T-helper 2 cell (primary cell): ENCODE measurements at places on chromosomes 3 and 15.

DNA sequence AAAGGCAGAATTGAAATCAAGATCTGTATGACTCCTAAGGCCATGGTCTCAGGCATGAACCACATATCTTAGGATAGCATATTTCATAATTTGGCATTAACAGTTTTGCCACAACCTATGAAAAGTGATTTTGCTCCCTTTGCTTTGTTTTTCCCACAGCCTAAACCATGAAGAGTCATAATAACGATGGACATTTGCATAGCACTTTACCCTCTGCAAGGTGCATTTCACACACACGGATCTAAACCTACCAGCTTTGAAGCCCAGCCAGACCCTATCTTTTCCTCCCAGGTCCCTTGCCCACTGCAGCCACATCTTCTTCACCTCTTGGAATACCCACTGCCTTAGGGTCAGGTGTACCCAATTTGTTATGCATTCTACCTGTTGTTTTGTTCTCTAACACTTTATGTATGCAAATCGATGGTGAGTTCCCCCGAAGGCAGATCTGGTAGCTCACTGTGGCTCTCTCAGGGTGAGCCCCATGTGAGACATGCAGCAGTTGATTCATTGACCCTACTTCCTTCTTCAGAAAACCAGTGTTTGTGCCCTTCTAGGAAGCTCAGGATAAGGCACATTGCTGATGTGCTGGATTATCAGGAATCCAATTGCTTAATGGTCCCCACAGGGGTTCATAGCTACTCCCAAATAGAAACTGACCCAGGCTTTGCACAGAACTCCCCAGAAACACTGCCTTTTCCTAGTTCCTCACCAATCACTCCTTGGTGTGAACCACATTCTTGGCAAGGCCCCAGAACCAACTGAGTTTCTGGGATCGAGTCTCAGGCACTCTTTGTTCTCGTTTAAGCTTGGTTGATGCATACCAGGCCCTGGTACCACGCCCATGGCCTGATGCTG lies 8.7 kb downstream of the ARHGAP31 start:
- no peak for DNase-seq

DNA sequence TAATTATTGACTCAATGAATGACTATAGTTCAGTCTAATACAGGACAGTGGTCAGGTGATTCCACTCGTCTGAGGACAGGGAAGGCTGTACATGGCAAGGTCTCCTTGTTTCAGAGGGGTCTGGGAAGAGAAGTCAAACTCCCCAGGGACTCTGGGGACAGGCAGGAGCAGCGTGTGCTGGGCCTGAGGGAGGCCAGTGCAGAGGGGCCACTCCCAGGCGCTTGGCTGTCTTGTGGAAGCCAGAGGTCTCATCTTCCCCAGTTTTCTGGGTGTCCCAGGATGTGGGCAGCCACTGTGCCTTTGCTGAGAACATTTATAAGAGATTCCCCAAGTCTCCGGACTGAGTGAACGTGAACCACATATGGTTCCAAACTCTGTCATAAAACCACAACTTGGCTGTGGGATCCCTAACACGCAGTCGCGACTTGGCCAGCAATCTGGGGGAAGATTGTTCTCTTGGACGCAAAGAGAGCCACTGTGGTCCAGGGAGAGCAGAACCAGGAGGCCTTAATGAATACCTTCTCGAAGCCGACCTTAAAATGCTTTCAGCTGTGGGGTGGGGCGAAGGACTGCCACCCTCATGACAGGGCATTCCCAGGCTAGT lies 30.4 kb downstream of the BHLHE40 start:
- DNase-seq: no peak

- DNase-seq: no peak
These were observed 39.0 kb upstream of the IGF1R start for GRCh38 chr15:98609144-98609852.

DNA sequence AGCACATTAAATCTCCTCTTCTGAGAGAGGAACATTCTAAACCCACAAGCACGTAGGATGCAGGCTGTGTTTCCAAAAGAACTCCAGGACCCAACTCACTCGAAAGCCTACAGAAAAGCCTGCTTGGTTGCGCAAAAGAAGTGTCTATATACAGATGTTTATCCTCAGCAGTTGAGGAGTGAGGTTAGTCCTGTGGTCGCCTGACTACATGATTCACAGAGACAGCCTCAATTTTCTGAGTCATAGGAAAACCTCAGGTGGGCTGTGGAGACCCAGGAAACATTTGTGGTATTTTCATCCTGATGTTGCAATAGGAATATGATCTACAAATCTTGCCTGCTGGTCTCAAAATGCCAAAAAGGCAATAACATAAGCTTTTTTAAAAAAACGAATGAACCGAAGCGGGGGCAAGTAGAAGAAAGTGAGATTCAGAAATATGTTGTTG lies 183.8 kb upstream of the THRB start:
- DNase-seq: no peak
